Occipital lobe (tissue), 3 donors: ENCODE measurements at places on chromosomes 4 and X. TPM values are rescaled to one million over a fixed set of nuclear protein-coding genes. Genes with fewer than 3 reads are reported as not detected.

CT47A1 gene
- not detected for total RNA-seq

GRIA3 gene
- total RNA-seq: 74.2 TPM

RHOXF2B gene
- total RNA-seq: not detected

DMRTC1B gene
- 0.31 TPM for total RNA-seq

PSAPL1 gene
- not detected for total RNA-seq

TLR8 gene
- 0.47 TPM for total RNA-seq

CT83 gene
- total RNA-seq: not detected

PAGE5 gene
- not detected for total RNA-seq

- no peak for DNase-seq
Measured at GRCh38 chrX:153944800-153945150, 332 bp upstream of the RENBP start.

DNA sequence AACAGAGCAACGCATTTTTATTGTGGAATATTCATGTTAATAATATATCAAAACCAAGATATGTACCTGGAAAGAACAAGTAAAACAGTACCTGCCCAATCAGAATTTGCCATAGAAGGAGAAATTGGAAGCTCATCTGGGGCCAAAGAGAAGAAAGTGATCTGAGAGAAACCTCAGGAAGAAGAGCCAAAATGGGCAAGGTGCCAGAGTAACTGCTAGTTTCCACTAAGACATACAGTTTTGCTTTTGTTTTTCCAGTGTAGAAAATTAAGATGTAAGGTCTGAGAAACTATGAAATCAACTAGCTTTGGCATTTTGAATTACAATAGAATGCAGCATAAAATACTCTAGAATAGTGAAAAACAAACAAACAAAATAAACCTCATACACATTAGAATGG is 2201.2 kb downstream of the ARAP2 start:
- no peak for DNase-seq

- DNase-seq: no peak
Measured at GRCh38 chrX:24480400-24480865, 15.3 kb downstream of the PDK3 start.

DNA sequence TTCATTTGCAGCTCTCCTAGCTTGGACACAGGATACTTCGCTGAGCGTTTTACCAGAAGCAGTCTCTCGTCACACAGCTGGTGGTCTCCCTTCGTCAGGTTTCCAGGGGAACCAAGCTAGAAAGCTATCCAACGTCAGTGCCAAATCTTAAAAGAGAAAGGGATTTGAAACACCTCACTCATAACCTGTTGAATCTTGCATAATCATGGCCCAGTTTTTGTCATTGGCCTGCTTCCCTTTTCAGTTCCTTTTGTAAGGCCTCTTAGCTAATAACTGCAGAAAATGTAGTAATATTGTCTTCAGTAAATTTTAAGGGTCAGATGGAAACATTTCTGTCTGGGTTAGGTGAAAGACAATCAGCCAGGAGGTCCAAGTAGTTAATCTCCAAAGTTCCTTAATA is 22.0 kb downstream of the RAB39B start:
- DNase-seq: no peak

- peak; percentile 1 for DNase-seq
Measured at GRCh38 chrX:149630681-149631233, 835 bp downstream of the TMEM185A start.

DNA sequence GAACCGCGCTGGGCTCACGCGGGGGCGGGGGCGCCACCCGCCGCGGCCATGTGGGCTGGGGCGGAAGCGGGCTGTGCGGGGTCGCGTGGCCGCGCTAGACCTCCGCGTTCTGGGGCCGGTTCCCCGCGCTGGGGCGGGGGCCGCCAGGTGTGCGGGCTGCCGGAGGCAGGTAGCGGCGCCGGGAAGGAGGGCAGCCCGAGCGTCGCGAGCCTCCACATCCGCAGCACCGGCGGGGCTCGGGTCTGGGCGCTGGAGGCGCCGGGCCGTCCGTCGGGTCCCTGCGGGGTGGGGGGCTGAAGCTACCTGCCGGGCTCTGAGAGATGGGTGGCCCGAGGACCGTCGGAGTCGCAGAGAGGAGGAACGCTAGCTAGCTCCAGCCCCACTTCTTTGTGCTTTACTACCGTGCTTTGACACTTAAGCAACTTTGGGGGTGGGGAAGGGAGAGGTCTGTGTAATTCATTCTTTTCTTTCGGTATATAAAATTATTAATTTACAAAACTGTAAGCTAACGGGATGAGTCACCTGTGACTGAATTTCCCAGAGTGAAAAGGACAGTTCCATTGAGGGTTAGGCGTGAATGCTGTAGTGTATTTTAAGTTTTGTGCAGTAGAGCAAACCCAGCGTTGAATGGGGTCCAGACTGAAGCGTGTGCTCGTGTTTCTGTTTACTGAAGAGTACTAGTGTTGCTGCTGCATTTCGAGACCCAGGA is 689 bp downstream of the METAP1 start:
- no peak for DNase-seq

DNA sequence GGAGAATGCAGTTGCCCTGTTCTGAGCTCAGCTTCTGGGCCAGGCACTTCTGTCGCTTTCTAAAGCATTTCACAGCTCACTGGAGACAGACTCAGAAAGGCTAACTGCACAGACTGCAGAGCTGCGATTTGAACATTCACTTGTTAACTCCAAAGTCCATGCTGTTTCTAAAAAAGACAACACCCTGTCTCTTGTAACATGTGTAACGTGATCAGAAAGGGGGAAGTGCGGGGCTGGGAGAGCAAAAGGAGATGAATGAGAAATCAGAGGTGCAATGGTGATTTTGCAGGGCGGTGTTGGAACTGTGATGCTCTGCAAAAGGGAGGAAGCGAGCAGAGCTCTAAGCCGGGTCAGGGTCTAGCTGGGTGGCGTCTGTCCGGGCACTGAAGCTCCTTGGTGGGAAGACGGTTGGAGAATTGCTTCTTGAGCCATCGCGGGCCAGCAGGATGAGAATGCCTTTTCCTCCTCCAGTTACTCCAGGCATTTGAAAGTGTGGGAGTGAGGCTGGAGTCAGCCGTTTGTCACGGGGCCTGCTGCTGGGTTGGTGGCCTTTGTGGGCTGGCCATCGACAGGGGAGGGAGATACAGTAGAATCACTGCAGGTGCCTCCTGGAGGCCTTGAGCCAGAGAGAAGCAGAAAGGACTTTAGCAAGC is 20.3 kb downstream of the TBC1D14 start:
- no peak for DNase-seq

DNA sequence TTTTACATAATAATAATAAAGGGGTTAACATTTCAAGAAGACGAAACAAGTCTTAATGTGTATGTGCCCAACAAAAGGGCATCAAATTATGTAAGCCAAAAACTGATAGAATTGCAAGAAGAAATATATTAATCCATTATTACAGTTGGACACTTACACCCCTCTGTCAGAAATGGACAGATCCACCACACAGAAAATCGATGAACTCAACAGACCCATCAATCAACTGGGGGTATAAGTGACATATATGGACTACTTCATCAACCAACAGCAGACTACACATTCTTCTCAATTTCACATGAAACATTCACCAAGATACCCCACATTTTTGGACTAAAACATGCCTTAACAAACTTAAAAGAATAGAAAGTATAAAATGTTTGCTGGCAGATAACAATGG is 183.8 kb downstream of the COL25A1 start:
- no peak for DNase-seq

DNA sequence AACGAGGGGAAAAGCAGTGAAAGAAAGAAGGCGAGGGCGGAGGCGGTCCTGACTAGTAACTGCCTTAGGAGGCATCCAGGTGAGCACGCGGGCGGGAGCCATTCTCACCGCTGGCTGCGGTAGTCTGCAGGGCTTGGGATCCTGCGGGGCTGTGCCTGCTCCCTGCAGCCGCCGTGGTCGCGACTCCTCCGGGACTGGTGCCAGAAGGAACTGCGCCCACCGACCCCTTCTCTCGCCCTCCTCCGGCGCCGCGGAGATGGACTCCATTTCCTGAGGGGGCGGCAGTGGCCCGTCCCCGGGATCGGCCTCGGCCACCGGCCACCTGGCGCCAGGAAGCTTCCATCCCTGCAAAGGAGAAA is 543 bp downstream of the NFXL1 start:
- DNase-seq: peak; percentile 11

- DNase-seq: no peak
Measured at GRCh38 chrX:17679820-17680219, 57.5 kb upstream of the SCML1 start.

DNA sequence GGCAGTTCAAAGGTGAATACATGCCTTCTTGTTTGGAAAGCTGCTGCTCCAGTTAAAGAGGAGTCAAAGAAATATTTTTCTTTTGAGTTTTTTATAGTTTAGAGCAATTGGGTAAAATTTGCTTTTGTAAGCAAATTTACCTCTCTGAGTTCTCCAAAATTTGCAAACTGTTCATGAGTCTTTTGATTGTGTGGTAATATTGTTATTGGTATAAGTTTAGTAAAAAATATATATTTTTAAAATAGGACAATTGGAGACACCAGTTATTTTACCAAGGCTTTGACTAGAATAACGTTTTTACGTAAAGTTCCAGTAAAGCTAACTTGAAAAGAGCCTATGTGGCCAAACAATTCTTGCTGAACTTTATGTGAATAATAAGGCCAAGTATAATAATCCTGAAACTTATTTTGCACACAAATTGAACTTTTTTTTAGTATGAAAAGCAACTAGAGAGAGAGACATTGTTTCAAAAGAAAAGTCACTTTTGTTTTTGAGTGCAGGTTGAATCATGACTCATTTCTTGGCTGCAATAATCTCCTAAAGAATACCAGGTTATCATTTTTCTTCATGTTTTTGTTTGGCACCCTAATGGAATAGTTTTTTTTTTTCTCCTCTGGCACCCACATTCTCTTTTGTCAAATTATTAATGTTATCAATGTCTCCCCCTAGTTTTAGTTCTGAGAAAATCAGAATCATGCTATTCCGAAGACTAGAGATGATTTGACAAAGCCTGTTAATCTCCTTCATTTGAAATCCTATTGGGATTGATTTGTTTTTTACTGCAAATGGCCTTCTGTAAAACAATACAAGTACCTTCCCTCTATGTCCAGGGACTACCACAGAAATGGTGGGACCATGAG is 57.1 kb downstream of the UGT2B10 start:
- no peak for DNase-seq

- DNase-seq: no peak
Measured at GRCh38 chrX:11461201-11462001, 168.2 kb downstream of the AMELX start.

GRCh38 chrX:119017077-119017476 is 42.7 kb downstream of the LONRF3 start:
- DNase-seq: no peak

GRCh38 chr4:53601251-53601764 is 10.0 kb upstream of the LNX1 start:
- DNase-seq: no peak

DNA sequence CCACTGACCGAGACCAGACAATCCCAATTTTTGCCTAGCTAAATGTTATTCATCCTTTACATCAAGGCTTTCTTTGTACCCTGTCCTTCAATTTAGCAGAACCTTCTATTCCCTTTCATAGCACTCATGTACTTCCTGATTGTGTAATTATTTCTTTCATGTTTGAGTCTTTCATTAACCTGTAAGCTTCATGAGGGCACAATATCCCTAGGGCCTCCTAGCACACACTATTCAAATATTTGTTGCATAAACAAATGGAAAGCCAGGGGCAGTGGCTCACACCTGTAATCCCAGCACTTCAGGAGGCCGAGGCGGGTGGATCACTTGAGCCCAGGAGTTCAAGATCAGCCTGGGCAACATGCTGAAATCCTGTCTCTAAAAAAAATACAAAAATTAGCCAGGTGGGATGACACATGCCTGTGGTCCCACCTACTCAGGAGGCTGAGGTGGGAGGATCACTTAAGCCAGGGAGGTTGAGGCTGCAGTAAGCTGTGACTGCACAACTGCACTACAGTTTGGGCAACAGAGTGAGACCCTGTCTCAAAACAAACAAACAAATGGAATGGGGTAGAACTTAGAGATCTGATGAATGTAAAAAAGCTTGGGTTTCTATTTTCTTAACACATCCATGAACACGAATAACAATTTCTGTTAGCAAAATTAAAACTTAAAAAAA is 59.0 kb downstream of the SAT1 start:
- no peak for DNase-seq

DNA sequence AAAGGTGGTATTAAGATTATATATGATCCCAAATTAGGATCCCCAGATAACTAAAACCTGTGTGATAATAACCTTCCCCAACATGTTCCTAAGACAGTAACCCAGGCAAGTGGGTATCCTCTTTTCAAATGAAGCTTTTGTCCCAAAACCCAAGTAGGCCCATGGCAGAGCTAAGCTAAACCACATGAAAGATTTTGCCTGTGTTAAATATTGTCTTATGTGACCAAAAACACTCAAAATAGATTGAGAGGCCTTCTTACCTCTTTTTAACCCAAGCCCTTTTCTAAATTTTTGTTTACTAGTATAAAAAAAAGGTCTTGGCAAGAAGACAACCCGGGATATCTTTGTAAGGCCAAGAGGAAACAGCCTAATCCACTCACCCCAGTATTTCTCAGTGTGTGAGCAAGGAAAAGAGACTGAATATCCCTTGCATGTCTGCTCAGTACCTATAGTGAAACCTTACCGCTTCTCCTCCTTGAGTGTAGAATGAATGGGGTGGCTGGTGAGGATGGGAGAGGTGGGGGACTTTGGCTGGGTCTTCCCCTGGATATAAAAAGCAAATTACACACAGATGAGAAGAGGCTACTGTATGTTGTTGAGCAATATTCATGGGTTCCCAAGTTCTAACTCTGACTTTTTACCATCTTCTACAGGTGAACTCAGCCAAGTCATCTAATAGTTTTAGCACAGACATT is 188.8 kb upstream of the BMP3 start:
- no peak for DNase-seq

DNA sequence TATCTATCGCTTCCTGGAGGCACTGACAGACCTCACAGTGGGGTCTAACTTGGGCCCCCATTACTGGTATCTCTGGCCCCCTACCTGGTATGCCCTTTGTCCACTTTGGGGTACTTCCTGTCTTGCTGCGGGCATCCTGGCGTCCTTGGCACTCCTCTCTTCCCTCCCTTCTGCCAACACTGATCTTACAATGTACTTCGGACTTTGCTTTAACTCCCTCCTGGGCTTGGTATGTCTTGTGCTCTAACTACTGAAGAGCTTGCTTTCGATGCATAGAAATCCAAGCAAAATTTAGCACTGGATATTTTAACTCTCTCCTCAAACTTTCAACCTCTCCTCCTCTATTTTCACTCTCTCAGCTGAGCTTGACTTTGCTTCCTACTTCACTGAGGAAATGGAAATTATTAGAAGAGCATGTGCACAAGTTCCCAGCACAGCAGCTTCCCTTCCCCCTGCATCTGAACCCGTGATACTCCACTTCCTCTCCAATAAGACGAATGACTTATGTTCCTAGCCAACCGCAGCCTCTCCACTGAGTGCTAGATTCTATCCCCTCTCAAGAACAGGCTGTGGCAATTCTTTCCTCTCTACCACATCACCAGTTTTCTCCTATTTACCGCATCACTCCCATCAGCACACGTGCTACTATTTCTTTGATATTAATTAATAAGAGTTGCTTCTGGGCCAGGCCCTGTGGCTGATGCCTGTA is 52.9 kb downstream of the SUPT20HL2 start:
- DNase-seq: no peak
